ENCODE measurements at places on chromosomes 16 and 17.

GRCh38 chr17:7574176-7574953 lies 5.1 kb upstream of the CD68 start:
- DNase-seq, result peak; percentile 39

GRCh38 chr17:76562734-76563148 lies 22.9 kb downstream of the PRCD start:
- peak; percentile 53 for DNase-seq

DNA sequence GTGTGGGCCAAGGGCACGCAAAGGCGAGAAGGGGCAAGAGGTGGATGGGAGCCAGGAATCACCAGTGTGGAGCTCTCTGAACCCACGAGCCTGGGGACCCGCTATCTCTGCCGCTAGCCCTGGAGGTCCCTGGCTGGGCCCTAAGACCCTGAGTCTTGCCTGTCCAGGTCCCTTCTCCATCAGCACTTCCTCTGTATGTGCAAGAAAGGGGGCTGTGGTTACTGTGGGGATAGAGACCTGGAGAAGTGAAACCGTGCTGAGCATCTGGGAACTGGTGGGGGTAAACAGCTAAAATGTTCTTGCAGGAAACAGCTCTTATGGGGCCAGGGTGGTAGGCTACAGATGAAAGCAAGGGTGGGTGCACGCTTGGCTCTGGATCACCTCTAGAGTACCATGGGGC lies 3.1 kb downstream of the SPNS3 start:
- peak; percentile 43 for DNase-seq

- no peak for DNase-seq
Measured at GRCh38 chr16:61366006-61366405, 670.2 kb downstream of the CDH8 start.

- peak; percentile 78 for DNase-seq
Measured at GRCh38 chr17:7548585-7549400, at the start of gene TNFSF12. TSS of gene TNFSF12 (plus strand) at chr17:7549058. CDS start at chr17:7549154, 96 bp downstream.

DNA sequence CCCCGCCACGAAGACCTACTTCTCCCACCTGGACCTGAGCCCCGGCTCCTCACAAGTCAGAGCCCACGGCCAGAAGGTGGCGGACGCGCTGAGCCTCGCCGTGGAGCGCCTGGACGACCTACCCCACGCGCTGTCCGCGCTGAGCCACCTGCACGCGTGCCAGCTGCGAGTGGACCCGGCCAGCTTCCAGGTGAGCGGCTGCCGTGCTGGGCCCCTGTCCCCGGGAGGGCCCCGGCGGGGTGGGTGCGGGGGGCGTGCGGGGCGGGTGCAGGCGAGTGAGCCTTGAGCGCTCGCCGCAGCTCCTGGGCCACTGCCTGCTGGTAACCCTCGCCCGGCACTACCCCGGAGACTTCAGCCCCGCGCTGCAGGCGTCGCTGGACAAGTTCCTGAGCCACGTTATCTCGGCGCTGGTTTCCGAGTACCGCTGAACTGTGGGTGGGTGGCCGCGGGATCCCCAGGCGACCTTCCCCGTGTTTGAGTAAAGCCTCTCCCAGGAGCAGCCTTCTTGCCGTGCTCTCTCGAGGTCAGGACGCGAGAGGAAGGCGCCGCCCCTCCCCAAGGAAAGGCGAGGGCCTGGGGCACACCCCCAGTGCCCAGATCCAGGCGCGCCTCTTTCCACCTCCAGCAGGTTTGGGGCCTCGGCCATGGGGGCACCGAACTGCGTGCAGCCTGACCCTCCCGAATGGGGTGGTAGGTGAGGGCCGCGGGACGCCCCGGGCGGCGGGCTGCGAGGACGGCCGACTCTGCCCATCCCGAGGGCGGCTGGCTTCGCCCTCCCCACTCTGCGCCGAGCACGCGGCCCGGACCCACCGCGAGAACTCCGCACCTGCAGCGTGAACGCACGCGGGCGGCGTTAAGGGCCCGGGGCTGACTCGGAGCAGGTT lies 664 bp downstream of the HBQ1 start:
- peak; percentile 85 for DNase-seq

DNA sequence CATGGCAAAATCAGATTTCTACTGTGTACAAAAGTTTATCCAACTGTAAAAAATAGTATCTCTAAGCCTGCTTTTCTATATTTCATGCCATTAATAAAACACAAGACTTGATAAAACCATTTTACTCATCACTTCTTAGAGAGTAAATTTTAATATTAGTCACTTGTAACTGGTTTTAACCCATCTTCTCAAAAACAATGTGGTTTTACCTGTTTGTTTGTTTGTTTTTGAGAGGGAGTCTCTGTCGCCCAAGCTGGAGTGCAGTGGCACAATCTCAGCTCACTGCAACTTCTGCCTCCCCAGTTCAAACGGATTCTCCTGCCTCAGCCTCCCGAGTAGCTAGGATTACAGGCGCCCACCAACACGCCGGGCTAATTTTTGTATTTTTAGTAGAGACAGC lies 32.1 kb downstream of the UBE2G1 start:
- DNase-seq, result no peak

DNA sequence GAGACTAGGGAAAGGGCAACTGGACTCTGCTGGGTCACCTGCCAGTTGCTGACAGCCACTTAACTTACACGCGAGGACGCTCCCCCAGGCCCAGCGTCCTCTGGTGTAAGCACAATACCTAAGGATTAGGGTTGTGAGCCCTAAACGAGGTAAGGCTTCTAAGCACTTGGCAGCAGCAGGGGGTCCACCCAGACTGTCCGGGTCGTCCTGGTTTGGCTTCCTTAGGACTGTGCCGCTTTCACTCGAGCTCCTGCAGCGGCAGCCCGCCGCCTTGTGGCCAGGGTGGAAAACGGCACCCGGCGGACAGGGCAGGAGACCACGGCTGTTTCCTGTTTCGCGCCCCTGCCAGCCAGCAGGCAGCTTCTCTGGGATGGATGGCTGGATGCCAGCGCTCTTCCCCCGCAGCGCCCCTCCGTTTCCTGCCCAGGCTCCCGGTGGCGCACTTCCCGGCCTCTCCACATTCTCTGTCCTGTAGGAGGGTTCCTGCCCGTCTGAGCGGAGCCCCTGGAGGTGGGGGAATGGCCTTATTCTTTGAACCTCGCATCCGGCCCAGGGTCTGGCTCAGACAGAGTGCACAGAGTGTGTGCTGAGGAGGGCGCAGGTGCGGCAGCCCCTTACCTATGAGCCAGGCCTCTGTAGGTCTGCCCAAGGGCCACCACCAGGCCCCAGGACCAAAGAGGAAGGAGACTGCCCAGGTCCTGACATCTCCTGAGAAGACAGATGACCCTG lies 47.0 kb upstream of the AMZ2 start:
- peak; percentile 85 for DNase-seq

- no peak for DNase-seq
Measured at GRCh38 chr16:67264866-67265265, 14.5 kb upstream of the PLEKHG4 start.
